ENCODE measurements at places on chromosomes 6 and 20.

DNA sequence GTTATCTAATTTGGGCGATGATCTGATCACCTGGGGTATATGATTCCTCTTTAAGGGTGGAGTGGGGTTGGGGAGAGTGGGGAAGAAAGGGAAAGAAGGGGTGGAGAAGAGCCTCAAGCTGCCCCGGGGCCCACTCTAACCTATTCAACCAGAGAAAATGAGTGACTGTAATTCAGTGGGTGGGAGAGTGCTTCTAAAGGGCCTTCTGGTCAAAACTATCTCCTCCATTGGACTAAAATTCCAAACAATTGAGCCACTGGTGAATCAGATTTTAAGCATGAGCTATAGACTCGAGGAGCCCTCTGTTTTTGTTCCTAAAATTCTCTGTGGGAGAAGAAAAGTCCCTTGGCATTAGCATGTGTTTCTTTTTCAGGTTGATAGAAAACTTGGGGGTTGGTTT, 296.8 kb downstream of the CLIC5 start:
- DNase-seq: no peak

DNA sequence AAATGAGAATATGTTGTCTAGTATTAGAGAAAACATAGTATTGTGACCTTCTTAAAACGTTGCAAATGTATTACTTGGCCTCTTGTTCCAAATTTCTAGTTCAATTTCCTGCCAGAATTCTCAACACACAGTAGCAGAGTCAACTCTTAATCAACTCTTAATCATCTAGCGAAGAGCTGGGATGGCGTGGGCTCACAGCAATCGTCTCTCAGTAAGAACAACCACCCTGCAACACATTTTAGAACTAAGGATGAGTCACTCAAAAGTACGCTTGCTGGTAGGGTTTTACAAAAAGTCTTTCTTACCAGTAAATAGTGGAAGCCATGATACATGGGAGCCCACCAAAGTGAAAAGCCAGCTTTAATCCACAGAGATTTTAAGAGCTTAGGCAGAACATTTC, 24.6 kb downstream of the GPR6 start:
- no peak for DNase-seq

DNA sequence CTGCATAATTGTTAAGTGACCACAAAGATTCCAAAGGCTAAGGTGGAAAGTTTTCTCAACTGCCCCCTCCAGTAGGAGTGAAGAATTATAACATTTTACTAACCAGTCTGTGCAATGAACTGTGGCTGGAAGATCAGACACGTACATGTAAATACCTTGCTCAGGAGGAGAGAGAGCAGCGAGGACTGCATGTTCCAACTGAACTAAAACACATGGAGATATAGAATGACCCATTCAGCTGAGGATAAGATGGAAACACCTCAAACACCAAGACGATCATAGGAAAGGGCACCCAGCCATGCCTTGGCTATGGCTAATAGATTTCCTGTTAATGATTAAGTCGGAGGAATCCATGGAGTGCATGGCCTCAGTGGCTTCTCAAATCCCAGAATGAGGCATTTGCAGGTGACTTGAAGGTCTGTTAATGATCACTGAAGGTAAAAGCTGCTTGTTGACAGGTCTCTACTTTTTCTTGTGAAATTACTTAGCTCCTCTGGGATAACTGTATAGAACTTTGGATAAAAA, 875.6 kb downstream of the TFAP2A start:
- DNase-seq: no peak

- DNase-seq: no peak
Measured at GRCh38 chr20:50403565-50404418, 106.4 kb upstream of the PTPN1 start.

DNA sequence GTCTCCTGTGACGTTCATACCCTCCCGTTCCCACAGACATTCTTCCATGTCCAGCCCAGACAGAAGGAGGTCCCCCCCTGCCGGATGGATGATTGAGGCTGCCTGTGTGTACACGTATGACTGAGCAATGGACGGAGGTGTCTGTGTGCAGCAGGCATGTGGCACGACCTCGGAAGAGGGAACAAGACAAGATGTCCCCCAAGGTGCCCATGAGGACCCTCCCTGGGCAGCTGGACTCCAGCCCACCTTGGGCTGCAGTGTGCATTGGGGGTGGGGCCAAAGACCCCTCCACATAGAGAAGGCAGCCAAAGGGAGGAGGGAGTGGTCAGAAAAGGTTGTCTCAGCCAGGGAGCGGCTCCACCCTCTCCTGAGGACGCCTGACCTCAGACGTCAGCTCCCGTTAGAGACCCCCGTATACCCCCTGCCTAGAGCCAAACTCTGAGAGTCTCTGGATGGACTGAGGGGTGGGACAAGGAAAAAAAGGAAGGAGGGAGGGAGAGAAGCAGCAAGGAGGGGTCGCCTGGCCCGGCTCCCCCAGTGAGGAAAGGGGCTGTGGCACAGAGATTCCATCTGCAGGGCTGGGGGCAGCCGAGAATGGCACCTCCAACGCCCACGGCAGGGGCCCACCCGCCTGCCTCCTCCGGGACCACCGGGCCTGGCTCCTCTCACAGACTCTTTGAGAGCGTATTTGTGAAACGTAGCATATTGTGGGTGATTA, 92.9 kb upstream of the BHLHE23 start:
- no peak for DNase-seq

- no peak for DNase-seq
Measured at GRCh38 chr6:151387175-151387970, 4.0 kb downstream of the ZBTB2 start.

DNA sequence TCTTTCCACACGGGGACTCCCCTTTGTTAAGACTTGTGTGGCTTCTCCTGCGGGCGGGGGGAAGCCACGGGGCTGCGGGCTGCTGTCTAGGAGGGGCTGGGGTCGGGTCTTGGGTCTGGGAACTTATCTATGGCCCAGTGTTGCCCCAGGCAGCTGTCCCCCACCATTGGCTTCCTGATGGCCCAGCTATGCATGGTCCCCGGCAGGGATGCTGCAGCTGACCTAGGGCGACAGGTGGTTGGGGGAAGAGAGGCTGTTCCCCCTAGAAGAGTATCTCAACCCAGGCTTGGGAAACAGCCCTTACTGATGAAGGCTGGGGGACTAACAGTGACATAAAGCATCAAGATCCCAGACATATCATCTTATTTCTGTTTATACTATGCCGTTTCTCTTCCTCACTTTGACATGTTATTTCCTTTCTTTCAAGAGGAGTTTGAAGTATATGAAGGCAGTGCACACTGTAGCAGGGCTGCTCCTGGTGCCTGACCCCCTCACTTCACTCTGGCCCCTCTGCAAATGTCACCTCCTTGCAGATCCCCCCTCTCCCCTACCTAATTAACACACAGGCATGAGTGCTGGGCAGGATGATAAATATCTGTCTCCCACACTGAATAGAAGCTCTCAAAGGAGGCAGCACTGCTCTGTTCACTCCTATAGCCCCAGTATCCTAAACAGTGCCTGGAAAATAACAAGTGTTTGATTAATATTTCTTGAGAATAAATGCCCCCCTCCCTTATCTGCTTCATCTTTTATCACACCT, 87.0 kb downstream of the HIVEP2 start:
- no peak for DNase-seq

- DNase-seq: no peak
Measured at GRCh38 chr20:3696745-3697587, 15.2 kb upstream of the ADAM33 start.
